ENCODE measurements at places on chromosomes 1 and 21. TPM values are rescaled to one million over a fixed set of nuclear protein-coding genes. Genes with fewer than 3 reads are reported as not detected.

FALEC gene
- not detected for total RNA-seq

GRCh38 chr1:24894002-24894401, 36.1 kb downstream of the RUNX3 start:
- no peaks in the 10 kb centered on the region for H3K36me3 ChIP-seq
- H3K4me1 ChIP-seq: no peaks in the 10 kb centered on the region
- H3K27me3 ChIP-seq: peaks cover 4% of the 10 kb centered on the region
- no peak overlapping the region for H3K4me3 ChIP-seq
- DNase-seq: no peak

PRKAA2 gene
- total RNA-seq: 1.6 TPM

- H3K27me3 ChIP-seq: no peaks in the 10 kb centered on the region
- no peaks in the 10 kb centered on the region for H3K36me3 ChIP-seq
- peaks cover 17% of the 10 kb centered on the region for H3K4me1 ChIP-seq
Observed at GRCh38 chr1:210292231-210292871, 36.4 kb upstream of the HHAT start.

- H3K4me3 ChIP-seq: no peak overlapping the region
- H3K36me3 ChIP-seq: no peaks in the 10 kb centered on the region
- no peak overlapping the region for H3K27ac ChIP-seq
- DNase-seq: no peak
Observed at GRCh38 chr1:231070758-231071444, 30.8 kb upstream of the FAM89A start.

DNA sequence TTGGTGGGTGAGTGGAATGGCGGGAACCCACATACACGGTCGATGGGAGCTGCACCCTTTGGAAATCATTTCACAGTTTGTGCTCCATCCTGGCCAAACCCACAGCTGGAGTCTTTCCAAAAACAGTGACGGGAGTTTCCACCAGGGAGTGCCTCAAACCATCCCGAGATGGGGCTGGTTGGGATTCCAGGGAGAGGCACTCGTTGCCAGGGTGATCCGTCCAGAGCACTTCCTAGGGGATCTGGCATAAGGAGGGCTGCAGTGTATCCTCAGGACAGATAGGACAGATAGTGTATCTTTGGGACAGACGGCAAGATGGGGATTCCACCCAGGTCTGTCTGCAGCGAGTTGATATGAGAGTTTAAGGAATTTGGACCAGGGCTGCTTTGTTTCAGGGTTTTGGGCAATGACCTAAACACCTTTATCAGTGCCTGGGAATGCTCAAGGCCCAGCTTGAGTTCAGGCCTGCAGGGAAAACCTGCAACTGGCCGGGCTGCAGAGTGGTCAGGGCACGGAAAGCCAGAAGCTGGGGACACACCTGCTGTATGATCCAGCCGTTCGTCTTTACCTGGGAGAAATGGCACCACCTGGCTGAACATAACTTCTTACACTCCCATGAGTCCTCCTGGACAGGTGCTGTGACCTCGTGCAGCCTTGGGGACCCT, 3.4 kb upstream of the POFUT2 start:
- no peaks in the 10 kb centered on the region for H3K36me3 ChIP-seq
- H3K27me3 ChIP-seq: no peaks in the 10 kb centered on the region
- peak overlapping the region; percentile 99 for H3K27ac ChIP-seq
- peak; percentile 58 for DNase-seq

DNA sequence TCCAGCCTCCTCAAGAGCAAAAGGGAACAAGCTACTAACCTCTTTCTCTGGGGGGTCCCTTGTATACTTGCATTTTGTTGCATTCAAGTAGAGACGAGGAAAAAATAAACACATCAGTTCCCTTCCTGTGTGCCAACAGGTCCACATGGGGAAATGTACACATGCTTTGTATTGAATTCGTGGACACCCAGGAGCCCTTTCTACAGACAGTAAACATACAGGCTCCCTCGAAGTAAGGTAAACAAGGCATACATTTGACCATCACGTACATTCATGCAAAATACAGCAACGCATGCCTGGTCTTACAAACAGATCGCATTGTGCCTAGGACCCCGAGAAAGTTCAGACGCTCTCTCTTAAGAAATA, 1.1 kb downstream of the KCND3 start:
- DNase-seq: no peak
- H3K27me3 ChIP-seq: peaks cover 4% of the 10 kb centered on the region
- no peaks in the 10 kb centered on the region for H3K36me3 ChIP-seq
- H3K27ac ChIP-seq: peak overlapping the region; percentile 53

KRTAP19-1 gene
- total RNA-seq: not detected

- no peak for DNase-seq
- no peak overlapping the region for H3K27ac ChIP-seq
- H3K36me3 ChIP-seq: no peaks in the 10 kb centered on the region
Observed at GRCh38 chr1:168443899-168444298, 99.9 kb downstream of the XCL2 start.

DNA sequence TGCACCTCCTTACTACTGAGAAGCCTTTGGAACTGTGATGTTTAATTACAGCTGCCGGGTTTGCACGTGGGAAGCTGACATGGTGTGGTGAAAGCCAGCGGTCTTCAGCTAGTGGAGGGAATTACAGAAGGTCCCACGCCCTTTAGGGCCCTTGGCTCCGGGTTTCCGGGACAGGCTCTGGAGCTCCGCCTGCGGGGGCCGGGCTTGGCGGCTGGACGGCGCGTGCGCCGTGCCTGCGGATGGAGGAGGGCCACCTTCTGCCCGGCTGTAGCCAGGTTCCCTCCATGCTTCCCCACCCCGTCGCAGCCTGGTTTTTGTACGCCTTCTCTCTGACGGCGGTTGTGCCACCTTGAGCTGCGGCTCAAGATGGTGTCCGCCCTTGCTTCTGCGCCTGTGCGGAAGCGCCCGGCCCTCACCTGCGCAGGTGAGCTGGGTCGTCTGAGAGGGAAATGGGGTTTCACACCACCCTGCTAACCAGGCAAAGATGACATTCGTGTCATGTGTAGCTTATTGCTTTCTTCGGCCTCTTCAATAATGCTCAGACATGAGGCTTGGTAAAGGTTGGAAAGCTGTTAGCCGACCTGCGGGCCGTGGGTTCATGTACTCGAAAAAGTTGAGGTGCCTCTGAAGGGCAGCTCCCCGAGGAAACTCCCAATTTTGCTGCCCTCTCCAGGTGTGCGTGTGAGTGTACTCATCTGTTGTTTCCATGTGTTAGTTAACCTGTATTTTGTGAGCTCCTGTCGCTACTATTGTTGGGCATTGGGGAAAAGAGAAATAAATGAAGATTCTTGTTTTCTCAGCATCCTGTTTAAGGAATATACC, 36.6 kb upstream of the OPRD1 start:
- no peak overlapping the region for H3K4me3 ChIP-seq
- H3K27me3 ChIP-seq: no peaks in the 10 kb centered on the region
- no peak overlapping the region for H3K27ac ChIP-seq
- peak; percentile 81 for DNase-seq
- H3K36me3 ChIP-seq: no peaks in the 10 kb centered on the region
- H3K4me1 ChIP-seq: peaks cover 6% of the 10 kb centered on the region

DNA sequence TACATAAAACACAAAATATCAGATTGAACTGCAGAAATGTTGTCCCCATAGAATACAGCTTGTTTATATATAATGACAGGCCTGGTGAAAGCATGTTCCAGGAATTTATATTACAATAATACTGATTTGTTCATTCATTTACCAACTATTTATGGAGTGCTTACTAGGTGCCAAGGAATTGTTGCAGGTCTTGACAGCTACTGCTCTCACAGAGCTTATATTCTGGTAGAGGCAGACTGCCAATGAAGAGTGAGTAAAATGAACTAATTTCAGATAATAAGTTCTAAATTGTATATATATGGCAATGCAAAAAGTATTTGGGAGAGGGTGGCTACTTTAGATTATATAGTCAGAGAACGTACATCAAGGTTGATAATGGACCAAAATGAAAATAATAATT, 152.0 kb downstream of the COQ8A start:
- no peaks in the 10 kb centered on the region for H3K4me1 ChIP-seq
- H3K36me3 ChIP-seq: no peaks in the 10 kb centered on the region
- no peaks in the 10 kb centered on the region for H3K27me3 ChIP-seq
- H3K4me3 ChIP-seq: no peak overlapping the region

ARHGAP30 gene
- 14.6 TPM for total RNA-seq

GRCh38 chr1:239428120-239428710, 41.8 kb downstream of the CHRM3 start:
- no peaks in the 10 kb centered on the region for H3K4me1 ChIP-seq
- H3K27ac ChIP-seq: no peak overlapping the region
- H3K36me3 ChIP-seq: no peaks in the 10 kb centered on the region

NTNG1 gene
- total RNA-seq: 4.3 TPM

DNA sequence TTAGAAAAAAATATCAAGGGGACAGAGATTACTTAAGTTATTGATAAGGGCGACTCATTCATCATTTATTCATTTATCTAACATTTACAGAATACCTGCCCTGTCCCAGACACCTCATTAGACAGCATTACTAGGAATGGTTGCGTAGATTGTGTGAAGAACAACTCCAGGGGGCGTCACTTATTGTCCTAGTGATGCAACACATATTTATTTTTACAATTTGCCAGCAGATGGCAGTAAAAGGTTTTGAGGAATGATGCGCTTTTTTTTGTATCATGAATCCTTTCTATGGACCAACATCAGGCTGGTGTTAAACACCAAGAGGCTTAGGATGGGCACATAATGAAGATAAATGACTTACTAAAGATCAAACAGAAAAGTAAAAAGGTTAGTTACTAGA, 5.5 kb downstream of the NCAM2 start:
- no peak overlapping the region for H3K4me3 ChIP-seq
- no peak overlapping the region for H3K27ac ChIP-seq
- no peak for DNase-seq

DNA sequence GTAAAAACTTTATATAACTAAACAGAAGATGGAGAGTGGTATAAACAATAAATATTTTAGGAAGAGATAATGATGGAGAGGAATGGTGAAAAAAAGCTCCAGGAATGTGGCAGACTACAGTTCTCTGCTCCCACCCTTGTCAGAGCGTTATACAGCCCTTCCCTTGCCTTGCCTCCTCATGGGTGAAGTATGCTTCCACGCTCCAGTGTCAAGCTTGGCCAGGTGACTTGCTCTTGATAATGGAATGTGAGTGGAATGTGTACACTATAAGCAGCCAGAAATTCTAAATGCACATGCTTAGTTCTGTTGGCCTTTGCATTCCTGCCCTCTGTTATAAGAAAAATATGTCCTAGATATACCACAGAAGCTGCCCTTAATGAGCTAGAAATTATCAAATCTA, 24.7 kb upstream of the POGK start:
- H3K4me1 ChIP-seq: no peaks in the 10 kb centered on the region
- H3K36me3 ChIP-seq: no peaks in the 10 kb centered on the region
- H3K27me3 ChIP-seq: no peaks in the 10 kb centered on the region
- no peak for DNase-seq

DNA sequence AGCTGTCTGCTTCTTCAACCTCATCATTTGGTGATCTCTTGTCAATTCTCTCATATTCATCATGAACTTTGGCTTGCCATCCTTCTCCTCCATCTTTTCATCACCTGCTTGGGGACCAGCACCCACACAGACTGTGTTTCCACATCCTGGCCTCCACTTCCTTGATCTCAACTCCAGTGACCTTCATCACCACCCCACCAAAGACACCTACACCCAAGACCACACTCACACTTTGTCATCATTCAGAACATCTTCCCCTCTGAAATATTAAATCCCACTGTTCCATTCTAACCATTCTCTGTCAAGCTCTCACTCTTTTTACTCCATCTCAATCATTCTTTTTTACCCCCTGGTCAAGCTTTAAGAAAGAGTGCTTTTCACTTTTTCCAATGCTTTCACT, 115.5 kb upstream of the VAV3 start:
- H3K4me1 ChIP-seq: no peaks in the 10 kb centered on the region
- no peaks in the 10 kb centered on the region for H3K27me3 ChIP-seq
- DNase-seq: no peak
- no peaks in the 10 kb centered on the region for H3K36me3 ChIP-seq

DNA sequence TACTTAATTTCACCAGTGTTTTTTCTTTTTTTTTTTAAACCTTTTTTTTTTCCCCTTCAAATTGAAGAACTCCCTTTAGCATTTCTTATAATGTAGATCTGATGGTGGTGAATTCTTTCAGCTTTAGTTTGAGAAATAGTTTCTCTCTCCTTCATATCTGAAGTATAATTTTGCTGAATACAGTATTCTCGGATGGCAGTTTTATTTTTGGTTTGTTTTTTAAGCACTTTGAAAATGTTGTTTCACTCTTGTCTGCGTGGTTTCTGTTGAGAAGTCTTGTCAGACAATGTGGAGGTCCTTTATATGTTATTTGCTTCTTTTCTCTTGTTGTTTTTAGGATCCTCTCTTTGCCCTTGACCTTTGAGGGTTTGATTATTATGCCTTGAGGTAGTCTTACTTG, 135.1 kb downstream of the RPS6KC1 start:
- H3K36me3 ChIP-seq: no peaks in the 10 kb centered on the region
- DNase-seq: no peak
- H3K4me3 ChIP-seq: no peak overlapping the region
- H3K27me3 ChIP-seq: no peaks in the 10 kb centered on the region
- H3K27ac ChIP-seq: no peak overlapping the region

- H3K27ac ChIP-seq: no peak overlapping the region
- no peak for DNase-seq
- no peaks in the 10 kb centered on the region for H3K36me3 ChIP-seq
- H3K4me3 ChIP-seq: no peak overlapping the region
- no peaks in the 10 kb centered on the region for H3K4me1 ChIP-seq
- H3K27me3 ChIP-seq: no peaks in the 10 kb centered on the region
Observed at GRCh38 chr1:3258386-3259003, 189.5 kb downstream of the PRDM16 start.

DNA sequence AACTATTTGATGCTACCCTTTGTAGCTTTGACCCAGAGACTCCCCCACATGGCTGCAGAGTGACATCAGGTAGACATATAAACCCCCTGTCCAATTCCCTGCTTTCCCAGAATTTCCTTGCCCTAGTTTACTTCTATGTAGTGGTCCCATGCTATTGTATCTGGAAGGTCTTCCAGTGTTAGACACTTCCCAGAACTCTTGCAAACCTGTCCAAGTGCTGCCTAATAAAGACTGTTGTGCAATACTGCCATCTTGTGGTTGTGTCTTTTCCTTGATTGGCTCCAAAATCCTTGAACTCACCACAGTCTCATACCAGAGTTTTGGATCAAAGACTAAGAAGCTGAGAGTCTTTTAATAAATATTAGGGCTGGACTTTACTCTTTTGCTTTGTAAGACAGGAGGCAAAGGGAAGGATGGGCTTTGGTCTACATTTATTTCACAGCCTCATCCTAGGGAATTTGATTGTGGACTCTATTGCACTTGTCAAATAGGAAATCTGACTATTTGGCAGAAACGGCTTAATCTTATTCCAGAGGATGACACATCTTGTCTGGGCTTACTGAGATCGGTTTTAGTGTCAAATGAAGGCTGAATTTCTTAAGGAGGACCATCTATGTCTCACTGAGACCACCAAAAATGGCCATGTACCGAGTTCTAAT, 169.9 kb downstream of the LRRC7 start:
- H3K27ac ChIP-seq: no peak overlapping the region
- no peak overlapping the region for H3K4me3 ChIP-seq
- no peaks in the 10 kb centered on the region for H3K36me3 ChIP-seq
- DNase-seq: peak; percentile 40

Data from adrenal gland (tissue), 19 donors.